ENCODE measurements at places on chromosomes 7 and 10. TPM values are rescaled to one million over a fixed set of nuclear protein-coding genes. Genes with fewer than 3 reads are reported as not detected.

UNC5B gene
- total RNA-seq = 57.9 TPM

RET gene
- not detected for total RNA-seq

DNA sequence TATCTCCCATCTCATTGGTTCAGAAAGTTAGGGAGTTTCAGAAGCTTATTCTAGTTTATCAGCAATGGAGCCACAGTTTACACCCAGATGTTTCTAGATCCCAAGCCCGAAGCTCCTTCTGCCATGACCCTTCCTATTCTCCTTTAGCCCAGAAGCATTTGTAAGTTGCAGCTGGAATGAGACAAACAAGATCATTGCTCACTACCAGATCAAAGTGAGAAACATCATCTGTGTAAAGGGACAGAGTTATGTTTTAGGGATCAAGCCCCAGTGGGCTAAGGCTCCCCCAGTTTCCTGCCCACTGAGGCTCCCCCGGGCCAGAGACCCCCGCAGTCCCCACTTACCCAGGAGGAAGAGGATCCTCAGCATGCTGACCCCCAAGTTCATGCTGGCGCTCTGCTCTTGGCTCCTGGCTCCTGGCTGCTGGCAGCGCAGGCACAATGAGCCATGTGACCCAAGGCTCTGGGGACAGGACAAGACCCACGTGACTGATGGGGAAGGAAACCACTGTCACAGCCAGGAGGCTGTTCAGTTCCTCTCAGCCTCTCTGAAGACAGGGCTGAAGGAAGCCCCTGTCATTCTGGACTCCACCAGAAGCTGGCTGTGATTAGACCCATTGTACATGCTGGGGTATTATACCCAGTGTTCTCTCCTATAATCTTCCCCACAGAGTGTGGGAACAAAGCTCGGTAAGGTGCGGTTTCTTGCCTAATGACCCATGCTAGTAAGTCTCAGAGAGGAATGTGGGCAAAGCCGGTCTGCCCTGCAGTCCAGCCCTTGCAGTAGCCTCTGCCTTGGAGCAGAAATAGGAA is at the start of gene TMEM273:
Gene TMEM273 (minus strand): TSS at position 442 of the 812 bp plus-strand sequence. CDS start 55 bp downstream, at position 387.
- no peak for DNase-seq

- DNase-seq = no peak
Measured at GRCh38 chr10:126569513-126570244, 100.8 kb downstream of the C10orf90 start.

DNA sequence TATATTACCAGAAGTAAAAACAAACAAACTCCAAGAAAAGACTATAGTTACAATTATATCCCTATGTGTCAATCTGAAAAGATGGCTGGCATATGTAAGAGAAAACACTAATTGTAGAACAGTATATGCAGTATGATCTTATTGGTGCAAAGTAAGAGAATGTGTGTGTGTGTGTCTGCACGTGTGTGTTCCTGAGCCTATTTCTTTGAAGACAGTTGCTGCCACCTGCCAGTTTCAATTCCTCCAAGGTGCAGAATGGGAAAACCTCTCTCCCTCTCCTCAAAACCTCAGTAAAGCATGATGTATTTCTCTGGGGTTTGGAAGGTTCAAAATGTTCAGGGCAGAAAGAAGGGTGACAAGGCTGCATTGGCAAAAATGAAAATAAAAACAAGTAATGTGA is 8.8 kb upstream of the SFTPA1 start:
- no peak for DNase-seq

DNA sequence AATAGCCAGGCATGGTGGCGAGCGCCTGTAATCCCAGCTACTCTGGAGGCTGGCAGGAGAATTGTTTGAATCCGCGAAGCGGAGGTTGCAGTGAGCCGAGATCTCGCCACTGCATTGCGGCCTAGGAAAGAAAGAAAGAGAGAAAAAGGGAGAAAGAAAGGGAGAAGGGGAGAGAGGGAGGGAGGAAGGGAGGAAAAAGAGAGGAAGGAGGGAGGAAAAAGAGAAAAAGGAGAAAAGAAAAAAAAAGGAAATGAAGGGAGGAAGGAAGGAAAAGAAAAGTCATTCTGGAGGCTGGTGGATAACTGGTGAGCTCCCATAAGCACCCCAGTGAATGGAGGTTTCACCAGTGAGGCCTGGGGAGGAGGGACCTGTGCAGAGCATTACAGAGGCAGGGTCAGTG is 7.6 kb upstream of the OGDHL start:
- no peak for DNase-seq

GRCh38 chr7:134842886-134843430 is 63.5 kb downstream of the CALD1 start:
- no peak for DNase-seq

DNA sequence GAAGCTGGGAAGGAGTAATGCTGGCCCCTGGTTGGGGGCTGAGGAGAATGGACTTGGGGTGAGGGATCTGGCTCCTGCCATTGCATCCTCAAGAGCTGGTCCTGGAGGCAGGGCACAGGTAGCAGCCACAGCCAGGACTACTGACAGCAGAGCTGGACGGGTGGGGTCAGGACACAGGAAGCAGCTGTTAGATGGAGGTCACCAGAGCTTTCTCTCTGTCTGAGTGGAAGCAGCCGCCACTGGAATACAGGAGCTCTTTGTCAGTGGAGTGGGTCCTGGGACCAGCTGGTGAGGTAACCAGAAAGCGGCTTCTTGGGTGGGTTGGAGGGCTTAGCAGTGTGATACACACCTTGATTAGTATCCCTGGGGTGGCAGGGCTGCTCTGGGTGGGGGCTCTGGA is 58.1 kb upstream of the AQP1 start:
- no peak for DNase-seq

DNA sequence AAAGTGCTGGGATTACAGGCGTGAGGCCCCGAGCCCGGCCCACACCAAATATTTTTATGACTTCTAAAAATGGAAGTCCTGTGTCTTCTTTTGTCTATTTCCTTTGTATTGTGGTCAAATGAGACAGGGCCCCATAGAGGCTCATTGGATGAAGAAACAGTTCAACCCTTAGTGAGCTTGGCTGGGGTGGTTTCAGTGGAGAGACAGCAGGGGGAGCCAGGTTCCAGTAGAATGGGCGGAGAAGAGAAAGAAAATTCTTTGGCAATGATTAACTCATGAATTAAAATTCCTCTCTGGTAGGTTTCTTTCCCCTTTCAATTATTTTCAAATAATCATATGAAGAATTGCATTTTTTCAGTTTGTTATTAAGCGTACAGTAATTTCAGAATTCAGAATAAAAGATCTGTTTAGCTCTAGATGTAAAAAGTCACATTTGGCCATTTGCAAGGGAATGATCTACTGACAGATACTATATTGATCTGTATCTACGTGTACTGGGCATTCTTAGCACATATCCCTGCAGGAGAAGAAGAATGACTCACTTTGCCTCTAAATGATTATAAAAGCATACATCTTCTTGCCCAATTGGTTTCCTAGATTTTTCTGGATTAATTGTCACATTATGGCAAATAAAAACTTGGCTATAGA is 43.2 kb downstream of the PNLIPRP3 start:
- no peak for DNase-seq

DNA sequence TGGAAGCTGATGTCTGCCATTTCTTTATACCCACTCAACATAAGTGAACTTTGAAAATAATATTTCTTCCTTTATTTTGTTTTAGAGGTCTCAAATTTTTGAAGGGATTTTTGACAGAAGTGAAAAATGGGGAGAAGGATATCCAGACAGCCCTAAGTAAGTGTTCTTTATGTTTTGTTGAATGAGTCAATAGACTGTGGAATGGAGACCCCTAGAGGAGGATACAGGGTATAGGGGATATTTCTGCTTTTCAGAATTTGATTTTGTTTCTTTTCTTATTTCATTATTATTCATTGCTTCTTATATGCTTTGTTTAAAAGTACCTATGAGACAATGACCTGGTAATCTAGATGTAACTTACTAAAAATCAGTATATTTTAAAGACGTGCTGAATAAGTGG is 34.4 kb downstream of the PLEKHA8 start:
- no peak for DNase-seq

- no peak for DNase-seq
Measured at GRCh38 chr10:13977861-13978532, 352.7 kb downstream of the FRMD4A start.

NODAL gene
- 0.49 TPM for total RNA-seq

CDK14 gene
- total RNA-seq = 61.4 TPM

A1CF gene
- total RNA-seq = not detected

Data from chondrocyte (in vitro differentiated cells).